ENCODE measurements at places on chromosomes 13 and 19. TPM values are rescaled to one million over a fixed set of nuclear protein-coding genes. Genes with fewer than 3 reads are reported as not detected.
A peak's percentile ranks its signal among the peaks of the same experiment; 100 is the strongest.

DNA sequence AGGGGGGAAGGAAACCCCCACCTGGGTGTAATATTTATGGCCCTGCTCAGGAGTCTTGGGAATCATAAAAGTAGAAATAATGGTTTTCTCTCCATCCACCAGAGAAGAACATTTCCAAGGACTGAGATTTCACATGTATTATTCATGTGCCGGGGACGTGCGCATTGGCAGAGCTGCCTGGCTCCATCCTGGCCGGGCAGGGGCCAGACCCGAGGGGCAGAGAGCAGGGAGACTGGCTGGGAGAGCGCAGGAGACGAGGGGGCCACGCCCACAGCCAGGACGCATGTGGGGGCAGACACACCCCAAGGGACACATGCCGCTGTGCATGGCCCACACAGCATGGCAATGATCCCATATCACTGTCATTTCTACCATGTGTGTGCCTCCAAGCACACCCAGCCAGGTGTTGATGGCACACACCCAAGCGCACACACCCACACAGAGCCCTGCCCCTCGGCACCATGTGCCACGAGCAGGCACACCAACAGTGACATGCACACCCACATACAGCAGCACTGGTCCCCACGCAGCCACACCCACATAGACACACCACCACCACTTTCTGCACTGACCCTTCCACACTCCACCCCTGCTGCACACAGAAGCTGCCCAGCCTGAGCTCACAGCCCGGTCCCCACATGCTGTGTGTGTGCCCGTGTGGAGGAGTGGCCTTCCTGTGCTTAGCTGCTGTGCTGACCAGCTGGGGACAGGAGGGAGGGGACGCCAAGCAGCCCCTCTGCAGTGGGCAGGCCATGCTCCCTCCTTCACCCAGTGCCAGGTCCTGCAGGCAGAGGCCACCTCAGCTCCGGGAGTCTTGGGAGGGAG is 39.3 kb downstream of the CEBPG start:
- no peak for DNase-seq

DNA sequence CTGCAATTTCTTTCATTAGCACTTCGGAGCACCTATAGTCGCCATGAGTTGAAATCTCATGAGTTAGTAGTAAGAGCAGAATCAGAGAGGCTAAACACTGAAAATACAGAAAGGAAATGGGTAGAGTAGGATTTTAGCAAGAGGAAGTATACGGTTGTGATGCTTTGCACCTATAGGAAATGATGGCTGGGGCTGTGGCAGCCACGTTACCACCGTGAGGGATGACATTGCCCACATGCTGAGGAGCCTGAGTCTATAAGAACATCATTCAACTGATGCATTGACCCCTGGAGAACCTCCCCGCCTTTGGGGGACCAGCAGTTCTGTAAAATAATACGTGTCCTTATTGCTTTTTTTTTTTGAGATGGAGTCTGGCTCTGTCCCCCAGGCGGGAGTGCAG is 20.4 kb downstream of the FAM187B start:
- no peak for DNase-seq

DNA sequence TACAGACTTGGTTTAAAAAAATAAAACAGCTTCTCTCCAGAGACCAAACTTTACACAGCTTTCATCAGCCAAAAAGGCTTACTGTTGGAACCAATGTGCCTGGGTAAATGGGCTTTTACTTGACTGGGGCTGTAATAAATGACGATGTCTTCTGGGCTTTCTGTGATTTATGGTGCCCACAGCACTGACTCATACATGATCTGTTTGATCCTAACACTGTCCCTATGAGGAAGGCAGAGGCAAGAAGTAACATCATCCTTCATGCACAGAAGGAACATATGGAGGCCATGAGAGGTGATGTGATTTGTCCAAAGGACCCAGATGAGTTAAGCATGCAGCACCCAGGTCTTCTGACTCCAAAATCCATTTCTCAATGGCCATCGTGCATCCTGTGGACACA is 77.4 kb downstream of the DOCK9 start:
- DNase-seq = peak; percentile 21

Gene MRPL4
- 157 TPM for total RNA-seq

DNA sequence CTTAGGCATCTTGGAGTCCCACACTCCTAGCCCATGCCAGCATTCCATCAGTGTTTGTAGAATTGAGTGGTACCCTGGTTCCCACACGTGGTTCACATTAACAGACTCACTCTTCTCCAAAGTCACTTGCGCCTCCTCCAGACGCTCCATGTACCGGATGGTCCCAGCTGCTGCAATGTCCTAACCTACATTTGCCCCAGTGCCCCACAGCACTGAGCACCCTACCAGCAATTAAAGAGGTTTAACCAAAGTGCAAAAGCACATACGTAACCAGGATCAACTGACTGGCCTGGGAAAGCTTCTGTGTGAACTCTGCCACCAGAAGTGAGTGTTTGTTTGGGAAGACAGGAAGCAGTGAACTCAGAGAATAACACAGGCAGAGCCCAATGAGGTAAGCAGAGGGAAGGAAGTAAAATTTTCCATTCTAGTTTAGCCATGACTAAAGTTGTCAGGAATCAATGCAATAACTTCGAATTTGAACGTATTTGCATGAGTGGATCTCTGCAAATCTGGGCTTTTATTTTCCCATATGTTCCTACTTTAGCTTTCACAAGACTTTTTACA is 7.3 kb upstream of the MEDAG start:
- DNase-seq = peak; percentile 8

Gene C19orf44
- total RNA-seq = 4.2 TPM

DNA sequence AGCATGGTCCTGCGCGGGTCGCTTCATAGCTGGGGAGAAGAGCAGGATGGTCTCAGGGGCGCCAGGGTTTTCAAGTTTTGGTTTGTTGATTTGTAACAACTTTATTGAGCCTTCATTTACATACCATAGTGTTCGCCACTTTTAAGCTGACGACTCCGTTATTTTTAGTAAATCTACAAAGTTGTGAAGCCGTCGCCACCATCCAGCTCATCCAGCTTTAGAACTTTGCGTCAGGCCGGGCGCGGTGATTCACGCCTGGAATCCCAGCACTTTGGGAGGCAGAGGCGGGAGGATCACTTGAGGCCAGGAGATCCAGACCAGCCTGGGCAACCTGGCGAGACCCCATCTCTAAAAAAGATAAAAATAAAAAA is 404 bp downstream of the C19orf44 start:
- DNase-seq = peak; percentile 55

GRCh38 chr13:55566334-55566733 is 1574.4 kb upstream of the PRR20A start:
- no peak for DNase-seq

Gene FBXO27
- 0.07 TPM for total RNA-seq

DNA sequence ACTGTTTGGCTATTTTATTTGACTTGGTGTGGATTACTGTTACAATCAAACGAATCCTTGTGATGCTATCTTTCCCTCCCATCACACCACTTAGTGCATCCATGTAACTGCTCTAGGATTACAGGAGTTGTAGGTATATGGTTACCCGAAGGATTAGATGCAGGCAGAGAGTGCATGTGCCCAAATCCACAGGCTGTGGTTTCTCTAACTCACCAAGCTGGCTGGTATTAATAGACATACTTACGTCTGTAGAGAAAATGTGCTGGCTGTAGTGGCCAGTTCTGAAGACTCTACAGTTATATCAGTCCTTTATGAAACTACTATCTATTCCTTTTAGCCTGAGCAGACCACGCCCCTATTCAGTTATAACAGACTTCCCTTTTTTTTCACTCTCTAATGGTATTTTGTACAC is 1.1 kb upstream of the HMGB1 start:
- peak; percentile 33 for DNase-seq

- DNase-seq = no peak
These were observed 50.7 kb upstream of the GPR183 start for GRCh38 chr13:99357941-99358340.

DNA sequence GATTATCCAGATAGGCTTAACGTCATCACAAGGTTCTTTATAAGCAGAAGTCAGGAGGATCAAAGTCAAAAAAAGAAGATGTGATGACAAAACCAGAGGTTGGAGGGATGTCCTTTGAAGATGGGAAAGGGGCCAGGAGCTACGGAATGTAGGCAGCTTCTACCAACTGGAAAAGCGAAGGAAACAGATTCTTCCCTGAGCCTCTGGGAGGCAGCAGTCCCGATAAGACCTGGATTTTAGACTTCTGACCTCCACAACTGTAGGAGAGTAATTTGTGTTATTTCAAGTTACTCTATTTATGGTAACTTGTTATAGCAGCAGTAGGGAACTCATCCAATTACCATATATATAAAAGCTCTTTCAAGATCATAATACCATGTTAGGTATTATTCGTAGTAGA is 98.8 kb upstream of the MYCBP2 start:
- no peak for DNase-seq

Gene C19orf67
- not detected for total RNA-seq

- no peak for DNase-seq
These were observed 19.8 kb downstream of the TMEM272 start for GRCh38 chr13:51825165-51825592.

DNA sequence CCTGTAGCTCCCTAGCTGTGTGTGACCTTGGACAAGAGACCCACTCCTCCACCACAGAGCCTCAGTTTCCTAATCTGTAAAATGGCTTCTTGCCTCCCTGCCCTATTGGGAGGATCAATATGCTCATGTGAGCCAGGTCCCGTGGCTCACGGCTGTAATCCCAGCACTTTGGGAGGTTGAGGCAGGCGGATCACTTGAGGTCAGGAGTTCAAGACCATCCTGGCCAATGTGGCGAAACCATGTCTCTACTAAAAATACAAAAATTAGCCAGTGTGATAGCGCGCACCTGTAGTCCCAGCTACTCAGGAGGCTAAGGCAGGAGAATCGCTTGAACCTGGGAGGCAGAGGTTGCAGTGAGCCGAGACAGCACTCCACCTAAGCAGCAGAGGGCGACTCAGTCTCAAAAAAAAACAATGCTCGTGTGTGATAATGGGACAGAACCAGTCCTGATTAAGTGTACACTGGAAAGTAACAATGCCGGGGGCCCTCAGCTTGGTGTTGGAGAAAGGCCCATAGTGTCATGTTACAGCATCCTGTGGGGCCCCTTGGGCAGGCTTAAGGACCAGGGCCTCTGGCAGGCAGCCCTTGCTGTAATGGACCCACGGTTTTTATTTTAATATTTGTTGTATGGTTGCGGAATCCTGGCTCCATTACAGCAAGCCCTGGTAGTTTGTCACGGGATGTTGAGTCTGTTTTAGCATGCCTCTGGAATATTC is 6.8 kb downstream of the RPS11 start:
- DNase-seq = peak; percentile 64

Gene SLC10A2
- not detected for total RNA-seq

- peak; percentile 29 for DNase-seq
These were observed 122.3 kb downstream of the PCCA start for GRCh38 chr13:100211016-100211710.

Gene SHD
- total RNA-seq = 0.53 TPM

Gene HCN2
- total RNA-seq = 12.7 TPM

- no peak for DNase-seq
These were observed 8.3 kb downstream of the HMGB1 start for GRCh38 chr13:30457306-30457891.

DNA sequence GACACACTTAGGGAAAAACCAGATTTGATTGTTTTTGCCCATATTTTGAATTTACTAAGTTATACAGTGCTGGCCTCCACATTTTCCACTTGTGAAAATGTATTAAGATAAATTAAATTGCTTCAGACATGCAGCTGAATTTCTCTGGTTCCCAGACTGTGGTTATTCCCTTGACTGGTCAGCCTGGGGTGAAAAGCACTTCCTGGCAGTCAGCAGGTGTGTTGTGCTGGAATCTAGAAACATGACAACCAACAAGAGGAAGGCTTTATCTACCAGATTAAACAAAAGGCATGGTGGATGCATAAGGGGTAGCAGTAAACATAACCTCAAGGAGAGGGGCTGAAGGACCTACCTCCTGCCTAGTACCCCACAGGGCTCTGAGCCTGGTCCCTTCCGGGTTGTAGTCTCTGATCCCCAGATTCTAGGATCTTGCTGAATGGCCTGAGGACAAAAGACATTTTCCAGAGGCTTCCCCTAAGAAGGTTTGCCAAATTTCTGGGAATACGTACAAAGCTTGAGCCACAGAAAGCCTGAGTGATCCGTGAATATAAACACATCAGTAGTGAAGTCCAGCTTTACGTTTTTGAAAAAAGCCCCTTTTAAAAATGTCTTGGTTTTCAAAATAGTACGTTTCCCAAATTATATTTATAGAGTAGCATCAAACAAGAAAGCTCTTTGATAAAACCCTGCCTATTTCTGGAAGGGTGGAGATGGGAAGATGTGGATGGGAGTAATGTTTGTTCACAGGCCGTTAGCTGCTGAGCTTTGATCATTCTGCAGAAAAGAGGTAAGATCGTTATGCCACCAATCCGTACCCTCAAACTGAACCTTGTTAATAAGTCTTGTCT is 133.4 kb downstream of the LACC1 start:
- peak; percentile 18 for DNase-seq

- no peak for DNase-seq
These were observed 34.4 kb downstream of the MZT1 start for GRCh38 chr13:72692884-72693514.

Gene CYP4F8
- not detected for total RNA-seq

GRCh38 chr13:100100115-100100879 is 11.4 kb downstream of the PCCA start:
- peak; percentile 79 for DNase-seq

- DNase-seq = no peak
These were observed 24.7 kb downstream of the WDFY2 start for GRCh38 chr13:51608857-51609406.

GRCh38 chr13:73142071-73142470 is 83.3 kb downstream of the KLF5 start:
- no peak for DNase-seq

Gene FCHO1
- total RNA-seq = 2.1 TPM

Gene CEACAM4
- not detected for total RNA-seq

DNA sequence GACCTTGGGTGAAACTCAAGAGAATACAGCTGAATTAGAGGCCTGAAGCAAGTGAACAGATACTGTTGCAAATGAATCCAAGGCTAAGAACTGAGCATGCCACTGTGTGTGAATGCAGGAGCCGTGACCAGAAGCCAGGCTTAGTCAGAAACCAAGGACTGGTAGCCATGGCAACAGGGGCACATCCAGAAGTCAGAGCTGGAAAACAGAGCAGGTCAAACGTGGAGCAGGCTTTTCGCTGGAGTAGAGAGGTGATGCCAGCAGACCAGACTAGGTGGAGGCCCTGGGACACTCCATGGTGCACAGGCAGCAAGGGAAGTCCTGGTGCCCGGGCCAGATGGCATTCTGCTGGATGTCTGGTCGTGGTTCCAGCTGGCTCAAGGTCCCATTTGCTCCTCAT is 564.1 kb downstream of the PCDH9 start:
- DNase-seq = peak; percentile 66

Gene SIGLEC7
- not detected for total RNA-seq

GRCh38 chr13:99322297-99323103 is 15.3 kb upstream of the GPR183 start:
- DNase-seq = peak; percentile 86

- DNase-seq = peak; percentile 81
These were observed 20.3 kb upstream of the AKT2 start for GRCh38 chr19:40305403-40305802.

GRCh38 chr19:48123907-48124651 is 13.5 kb upstream of the PLA2G4C start:
- DNase-seq = peak; percentile 76

DNA sequence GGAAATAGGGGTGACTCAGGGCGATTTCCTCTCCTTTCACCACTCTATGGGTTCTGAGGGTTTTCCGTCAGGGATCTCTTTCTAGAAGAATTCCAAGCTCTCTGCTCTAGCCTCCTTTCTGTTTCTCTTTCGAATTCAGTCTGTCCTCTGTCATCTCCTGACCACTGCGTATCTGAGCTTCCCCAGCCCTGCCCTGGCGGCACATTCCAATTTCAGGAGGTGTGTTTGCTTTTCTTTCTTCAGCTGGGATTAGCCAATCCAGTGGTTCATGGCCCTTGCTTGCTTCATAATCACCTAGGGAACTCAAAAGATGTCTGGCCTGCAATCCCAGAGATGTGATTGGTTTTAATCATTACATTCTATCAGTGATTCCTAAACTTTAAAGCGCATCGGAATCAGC is 9.4 kb downstream of the IFNL2 start:
- no peak for DNase-seq

All from A172 (cell line).